DMS153 (cell line): ENCODE measurements at places on chromosomes 3 and 15.

DNA sequence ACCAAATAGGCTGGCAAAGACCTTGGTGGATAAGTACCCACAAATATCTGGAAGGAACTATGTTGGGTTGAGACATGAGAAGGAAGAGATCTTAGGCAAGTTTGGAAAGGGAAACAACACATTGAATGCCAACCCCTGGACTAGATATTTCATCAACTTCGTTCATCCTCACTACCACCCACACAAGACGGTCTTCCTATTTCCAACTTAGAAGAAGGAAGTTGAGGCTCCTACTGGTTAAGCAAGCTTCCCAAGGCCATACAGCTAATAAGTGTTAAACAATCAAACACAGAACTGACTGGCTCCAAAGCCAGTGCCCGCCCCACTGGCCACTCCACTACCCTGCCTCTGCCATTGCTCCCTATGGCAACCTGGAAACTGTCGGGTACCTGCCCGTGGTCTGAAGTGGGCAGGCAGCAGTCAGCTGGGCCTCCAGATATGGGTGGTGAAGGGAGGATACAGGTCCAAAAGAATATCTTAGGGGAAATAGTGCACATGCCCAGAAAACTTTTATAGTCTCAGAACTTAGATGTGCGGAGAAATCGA is 94.9 kb downstream of the LIPC start:
- DNase-seq = no peak

DNA sequence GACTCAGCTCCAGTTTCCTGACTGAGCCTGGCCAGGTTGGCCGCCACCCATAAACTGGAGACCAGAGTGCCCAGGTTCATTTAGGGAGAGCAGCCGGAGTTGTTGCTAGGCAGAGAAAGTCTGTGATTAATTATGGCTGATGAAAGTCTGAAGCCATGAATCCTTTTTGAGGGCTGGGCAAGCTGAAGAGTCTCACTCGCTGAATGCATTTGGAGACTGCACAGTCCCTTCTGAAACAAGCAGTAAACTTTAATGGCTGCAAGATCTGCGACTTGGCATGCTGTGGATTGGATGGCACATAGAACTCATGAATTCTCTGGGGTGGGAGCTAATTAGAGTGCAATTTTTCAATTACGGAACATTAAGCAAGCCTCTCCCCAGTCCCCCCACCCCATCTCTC is 282.1 kb downstream of the RPLP1 start:
- DNase-seq = no peak

DNA sequence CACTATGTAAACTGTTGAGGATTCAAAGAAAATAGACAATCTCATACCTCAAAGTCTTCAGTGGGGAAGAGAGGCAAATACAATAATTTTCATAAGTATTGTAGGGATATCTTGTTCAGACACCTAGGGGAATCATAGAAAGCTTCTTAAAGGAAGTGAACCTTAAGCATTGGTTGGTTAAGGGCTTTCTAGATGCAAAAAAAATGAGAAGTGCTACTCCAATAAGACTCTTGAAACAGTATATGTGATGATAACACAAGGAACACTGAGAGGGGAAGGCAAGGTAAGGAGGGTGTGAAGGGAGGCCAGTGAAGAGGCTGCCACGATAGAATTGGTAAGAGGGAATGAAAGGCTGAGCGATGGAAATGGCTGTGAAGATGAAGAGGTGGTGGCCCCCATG is 104.1 kb downstream of the TPRG1 start:
- no peak for DNase-seq

- no peak for DNase-seq
Measured at GRCh38 chr15:71708741-71709140, 101.6 kb upstream of the NR2E3 start.

GRCh38 chr3:184366619-184367289 is 5.2 kb downstream of the POLR2H start:
- DNase-seq = no peak

GRCh38 chr3:126407412-126408044 is 12.8 kb downstream of the CFAP100 start:
- no peak for DNase-seq

DNA sequence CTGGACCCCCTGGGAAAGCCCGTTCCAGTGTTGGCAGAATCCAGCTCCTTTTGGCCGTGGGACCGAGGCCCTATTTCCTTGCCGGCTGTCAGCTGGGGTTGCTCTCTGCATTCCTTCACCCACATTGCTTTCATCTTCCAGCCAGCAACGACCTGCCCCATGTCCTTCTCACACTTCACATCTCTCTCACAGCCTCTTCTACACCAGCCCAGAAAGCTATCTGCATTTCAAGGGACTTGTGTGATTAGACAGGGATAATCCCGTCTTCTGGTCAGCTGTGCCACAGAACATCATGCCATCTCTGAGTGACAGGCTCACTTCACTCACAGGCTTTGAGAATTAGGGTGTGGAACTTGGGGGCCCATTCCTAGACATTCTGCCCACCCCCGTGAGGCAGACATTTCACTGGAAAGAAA is 16.4 kb downstream of the EFCC1 start:
- DNase-seq = no peak

- no peak for DNase-seq
Measured at GRCh38 chr15:57785959-57786358, 79.4 kb downstream of the POLR2M start.

DNA sequence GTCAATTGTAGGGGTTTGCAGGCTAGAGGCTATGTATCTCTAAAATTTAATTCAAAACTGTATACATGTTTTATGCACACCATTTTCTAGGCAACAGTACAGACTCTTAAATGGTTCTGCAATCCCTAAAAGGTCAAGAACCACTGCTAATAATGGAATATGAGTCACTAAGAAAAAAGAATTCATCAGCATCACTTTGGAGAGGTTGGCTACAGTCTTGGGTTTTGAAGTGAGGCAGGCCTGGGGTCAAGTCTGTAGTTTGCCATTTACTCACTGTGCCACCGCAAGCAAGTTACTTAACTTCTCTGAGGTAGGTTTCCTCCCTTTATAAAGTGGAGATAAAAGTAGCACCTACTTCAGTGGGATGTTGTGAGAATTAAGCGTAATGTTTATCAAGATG is 33.7 kb downstream of the THRB start:
- no peak for DNase-seq

GRCh38 chr15:88132499-88132898 is 124.0 kb downstream of the NTRK3 start:
- DNase-seq = no peak

DNA sequence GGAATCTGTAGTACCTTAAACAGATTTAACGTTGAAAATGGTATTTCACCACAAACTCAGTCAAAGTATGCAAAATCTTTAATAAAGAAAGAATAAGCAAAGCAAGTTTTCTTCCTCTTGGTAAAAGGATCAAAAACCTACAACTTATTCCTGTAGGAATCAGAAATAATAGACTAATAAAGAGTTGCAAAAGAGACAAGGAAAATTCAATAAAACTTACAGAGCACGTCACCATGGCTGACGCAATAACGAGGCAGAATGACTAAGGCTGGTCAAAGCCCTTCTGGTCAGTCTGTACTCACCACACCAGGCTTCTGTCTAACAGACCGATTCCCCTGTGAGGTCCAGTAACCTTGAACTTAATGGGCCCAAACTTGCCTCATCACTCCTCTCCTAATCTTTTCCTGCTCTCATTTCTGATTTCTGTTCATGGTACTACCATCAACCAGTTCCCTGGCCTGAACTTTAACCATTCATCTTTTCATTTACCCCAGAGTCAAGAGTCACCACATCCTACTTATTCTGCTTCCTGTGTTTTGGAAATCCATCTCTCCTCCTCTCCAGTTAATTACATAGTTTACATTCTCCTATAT is 5.0 kb downstream of the MASP1 start:
- DNase-seq = no peak

DNA sequence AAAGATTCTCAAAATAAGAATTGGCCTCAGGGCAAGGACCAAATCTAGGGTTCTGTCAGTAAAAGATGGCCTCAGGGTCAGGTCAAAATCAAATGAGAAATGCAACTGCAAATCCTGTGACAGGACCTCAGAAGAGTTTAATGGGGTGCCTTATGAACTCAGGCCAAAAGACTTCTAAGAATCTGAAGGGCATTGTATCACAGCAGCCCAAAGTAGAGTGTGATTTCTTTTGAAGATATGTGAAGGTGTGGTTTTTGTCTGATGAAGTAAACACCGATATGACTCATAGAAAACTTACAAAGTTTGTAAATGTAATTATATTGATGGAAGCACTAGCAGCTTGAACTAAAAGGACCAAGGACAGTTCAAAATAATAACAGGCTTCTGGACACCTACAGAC is 966.1 kb downstream of the AGBL1 start:
- DNase-seq = no peak

GRCh38 chr3:15845475-15845874 is 47.7 kb upstream of the ANKRD28 start:
- DNase-seq = no peak

GRCh38 chr3:83498361-83499016 is 1460.3 kb upstream of the CADM2 start:
- DNase-seq = no peak

- DNase-seq = no peak
Measured at GRCh38 chr15:46293550-46293949, 658.7 kb downstream of the SQOR start.

- no peak for DNase-seq
Measured at GRCh38 chr3:12328132-12328836, 39.4 kb downstream of the PPARG start.

DNA sequence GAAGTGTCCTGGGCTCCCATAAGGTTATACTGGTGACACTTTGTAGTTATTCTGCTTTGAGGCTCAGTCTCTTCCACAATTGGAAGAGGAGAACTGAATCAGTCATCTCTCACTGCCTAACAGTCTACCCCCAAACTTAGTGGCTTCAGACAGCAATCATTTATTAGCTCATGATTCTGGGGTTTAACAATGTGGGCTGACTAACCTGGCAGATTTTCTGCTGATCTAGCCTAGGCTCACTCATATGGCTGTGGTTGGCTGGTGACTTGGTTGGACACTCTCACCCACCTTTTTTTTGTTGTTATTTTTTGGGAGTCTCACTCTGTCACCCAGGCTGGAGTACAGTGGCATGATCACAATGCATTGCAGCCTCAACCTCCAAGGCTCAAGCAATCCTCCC is 7.1 kb downstream of the GPD1L start:
- DNase-seq = no peak

GRCh38 chr3:138594150-138594934 is at the start of gene CEP70:
Gene CEP70 (minus strand): TSS chr3:138594260. CDS start chr3:138572927, 21,333 bp downstream.
- DNase-seq = no peak

DNA sequence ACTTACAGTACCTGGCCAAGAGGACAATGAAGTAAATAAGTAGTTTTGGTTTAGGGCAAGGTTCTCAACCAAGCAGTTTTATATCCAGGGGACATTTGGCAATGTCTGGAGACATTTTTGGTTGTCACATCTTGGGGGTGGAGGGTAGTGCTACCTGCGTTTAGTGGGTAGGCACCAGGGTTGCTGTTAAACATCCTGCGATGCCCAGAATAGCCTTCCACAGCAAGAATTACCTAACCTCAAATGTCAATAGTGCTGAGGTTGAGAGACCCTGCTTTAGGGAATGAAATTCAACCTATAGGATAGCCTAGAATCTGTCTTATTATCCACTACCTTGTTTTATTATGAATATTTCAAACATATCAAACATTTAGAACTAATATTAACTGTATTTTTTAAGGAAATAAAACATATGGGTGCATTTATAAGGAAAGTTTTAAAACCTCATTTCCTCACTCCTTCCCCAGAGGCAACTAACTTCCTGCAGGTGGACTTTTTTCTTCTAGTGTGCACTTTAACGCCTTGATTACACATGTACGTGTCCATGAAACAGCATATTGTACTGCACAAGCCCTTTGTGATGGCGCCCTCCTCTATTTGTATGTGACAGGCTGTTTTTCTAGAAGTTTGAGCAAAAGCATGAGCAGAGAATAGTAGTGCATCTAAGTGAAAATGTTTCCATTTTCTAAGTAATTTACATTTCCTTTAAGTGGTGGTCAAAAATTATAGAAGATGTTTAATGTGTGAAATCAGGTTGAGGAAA is 57.1 kb downstream of the TRAK1 start:
- no peak for DNase-seq

DNA sequence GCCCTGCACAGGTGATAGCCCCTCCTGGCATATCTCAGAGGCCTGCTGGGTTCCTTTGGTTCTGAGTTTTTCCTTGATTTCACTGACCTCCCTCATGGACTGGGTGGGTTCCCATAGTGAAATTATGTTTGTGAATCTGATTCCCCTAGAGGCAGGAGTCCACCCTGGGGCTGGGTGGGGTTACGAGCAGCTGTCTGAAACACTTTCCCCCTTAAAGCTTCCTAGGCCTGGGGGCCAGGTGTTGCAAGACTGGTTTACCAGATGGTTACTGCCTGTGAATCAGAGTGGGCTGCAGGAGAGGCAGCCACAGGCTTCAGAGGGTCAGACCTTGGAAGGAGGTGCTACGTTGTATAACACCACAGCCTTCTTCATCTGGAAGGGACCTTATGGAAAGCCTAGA is 34.3 kb downstream of the IL20RB start:
- DNase-seq = no peak

DNA sequence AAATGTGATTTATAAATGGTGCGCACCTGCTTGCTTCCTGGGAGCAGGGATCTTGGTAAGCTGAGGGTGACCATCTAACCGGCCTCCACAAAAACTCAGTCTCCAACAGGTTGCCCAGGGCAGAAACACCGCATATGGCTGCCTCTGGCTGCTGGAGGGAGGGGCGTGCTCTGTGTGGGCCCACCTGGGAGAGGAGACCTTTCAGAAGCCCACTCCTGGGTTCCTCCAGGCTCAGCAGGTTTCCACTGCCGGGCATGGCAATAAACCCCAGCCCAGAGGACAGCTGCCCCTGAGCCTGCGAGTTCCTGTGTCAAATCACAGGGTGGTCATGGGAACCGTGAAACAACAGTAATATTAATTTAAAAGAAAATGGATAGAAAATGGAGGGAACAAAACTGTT is 85.6 kb downstream of the OCA2 start:
- DNase-seq = no peak

DNA sequence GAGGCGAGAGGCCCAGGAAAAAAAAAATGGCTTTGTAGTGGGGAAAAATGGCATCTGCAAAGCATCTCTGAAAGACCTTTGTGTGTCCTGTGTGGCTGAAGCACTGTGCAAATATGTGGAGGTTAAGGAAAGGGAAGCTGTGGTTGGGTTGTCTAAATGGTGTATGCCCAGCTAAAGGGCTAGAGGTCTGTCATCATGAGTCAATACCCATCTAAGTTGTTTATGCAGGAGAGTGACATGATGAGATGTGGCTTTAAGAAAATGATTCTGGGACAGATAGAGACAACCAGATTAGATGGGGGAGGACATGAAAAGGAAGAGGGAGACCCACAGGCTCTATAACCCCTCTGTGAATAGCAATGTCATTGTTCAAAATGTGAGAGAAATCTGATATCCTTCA is 280.7 kb downstream of the MFSD1 start:
- DNase-seq = no peak

DNA sequence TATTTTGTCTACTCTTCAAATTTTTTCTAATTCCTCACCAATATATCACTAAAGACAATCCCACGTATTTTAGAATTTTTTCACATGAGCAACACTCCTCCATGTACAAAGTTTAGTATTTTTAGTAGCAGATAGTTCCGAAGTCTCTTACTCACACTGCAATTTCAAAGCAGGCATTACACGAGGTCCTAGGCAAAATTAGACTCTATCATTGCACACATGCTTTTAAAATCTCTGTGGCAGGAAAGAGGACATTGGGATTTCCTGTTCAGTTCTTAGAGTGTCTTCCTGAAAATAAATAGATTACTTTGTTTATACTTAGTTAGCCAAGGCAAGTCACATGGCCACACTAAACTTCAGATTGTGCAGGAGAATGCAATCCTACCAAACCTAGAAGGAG is 847.7 kb downstream of the ROBO2 start:
- DNase-seq = no peak
